Activated naive CD8-positive, alpha-beta T cell treated with anti-CD3 and anti-CD28 coated beads for 36 hours (primary cell): ENCODE measurements at places on chromosomes 4 and X. TPM values are rescaled to one million over a fixed set of nuclear protein-coding genes. Genes with fewer than 3 reads are reported as not detected.

Gene TCEAL3
- total RNA-seq = 8.7 TPM

Gene GABRQ
- total RNA-seq = not detected

Gene RAB41
- not detected for total RNA-seq

Gene ZNF718
- total RNA-seq = 11.6 TPM

DNA sequence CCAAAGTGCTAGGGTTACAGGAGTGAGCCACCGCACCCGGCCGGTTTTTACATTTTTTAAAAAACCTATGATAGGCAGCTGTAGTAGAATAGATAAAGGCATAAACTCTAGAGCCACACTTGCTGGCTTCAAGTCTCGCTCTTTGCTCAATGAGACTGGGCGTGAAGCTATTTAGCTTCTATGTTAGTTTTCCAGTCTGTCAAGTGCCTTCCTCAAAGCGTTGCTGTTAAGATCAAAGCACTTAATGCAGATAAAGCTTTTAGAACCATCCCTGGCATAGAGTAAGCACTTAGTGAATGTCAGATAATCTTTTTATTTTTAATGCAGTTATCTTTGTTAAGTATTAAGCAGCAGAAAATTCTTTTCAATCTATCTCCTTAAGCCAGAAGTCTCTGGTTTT lies 42.0 kb upstream of the BMPR1B start:
- DNase-seq = no peak

GRCh38 chr4:42282081-42282901 lies 115.0 kb upstream of the SHISA3 start:
- DNase-seq = no peak

- DNase-seq = no peak
Observed at GRCh38 chr4:94689155-94689860, 68.4 kb upstream of the BMPR1B start.

GRCh38 chr4:35652197-35652596 lies 592.1 kb downstream of the ARAP2 start:
- no peak for DNase-seq

GRCh38 chrX:64853424-64853823 lies 122.8 kb downstream of the ZC4H2 start:
- no peak for DNase-seq

- no peak for DNase-seq
Observed at GRCh38 chr4:2046031-2046961, 12.8 kb upstream of the NAT8L start.
